Head of caudate nucleus (tissue), 42 donors: ENCODE measurements at places on chromosomes 11 and 22.

DNA sequence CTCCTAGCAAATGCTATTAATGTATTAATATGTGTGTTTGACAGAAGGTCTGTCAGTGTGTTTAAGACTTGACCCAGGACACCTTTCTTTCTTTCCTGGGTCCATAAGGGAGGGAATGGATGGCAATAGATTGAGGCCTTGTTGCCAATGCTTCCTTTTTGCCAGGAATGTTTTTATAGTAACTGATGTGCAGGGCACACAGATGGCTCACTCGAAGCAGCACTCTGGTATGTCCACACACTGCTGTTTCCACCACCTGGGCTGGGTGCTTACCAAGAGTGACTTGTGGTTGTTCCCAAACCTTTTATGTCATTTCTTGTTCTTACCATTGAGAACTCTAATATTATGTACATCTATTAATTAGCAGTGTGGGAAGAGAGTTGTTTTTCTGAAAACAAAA, 396.9 kb upstream of the SYN3 start:
- no peak for DNase-seq

GRCh38 chr11:114314096-114314495, 17.9 kb downstream of the NNMT start:
- no peak for DNase-seq

GRCh38 chr11:6251120-6251733, 8.4 kb upstream of the CCKBR start:
- DNase-seq = peak; percentile 41

- DNase-seq = no peak
Measured at GRCh38 chr11:74592063-74592440, 330 bp upstream of the POLD3 start.

DNA sequence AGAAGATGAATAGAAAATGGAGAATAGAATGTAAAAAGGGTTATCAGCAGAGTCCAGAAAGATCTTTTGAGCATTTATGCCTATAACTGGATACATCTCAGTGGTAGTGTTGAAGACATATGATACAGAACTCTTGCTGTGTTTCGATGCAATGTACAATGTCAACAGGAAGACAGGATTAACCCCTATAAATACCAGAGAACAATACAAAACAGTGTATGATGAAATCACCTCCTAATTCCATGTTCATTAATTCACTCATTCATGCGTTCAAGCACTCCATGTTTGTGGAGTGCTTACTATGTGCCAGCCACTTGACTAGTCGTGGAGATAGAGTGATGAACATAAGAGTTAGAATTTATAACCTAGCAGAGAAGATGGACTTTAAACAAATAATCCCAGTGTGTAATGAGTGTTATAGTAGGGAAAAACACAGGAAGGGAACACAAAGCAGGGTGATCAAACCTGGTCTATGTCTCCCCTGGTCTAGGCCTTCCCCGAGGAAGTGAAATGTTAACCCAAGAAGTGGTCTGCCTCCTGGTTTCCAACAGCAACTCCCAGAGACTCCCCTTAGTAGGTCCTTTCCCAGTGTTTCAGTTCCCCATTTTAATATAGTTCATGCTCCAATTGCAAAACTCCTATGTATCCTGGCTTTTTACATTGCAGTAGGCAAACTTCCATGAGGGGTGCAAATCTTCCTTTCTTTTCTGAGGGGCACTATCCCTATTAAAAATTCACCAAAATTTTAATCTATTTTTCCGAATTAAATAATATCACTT, 9.1 kb upstream of the SESN3 start:
- no peak for DNase-seq

GRCh38 chr22:49008682-49009235, 818.9 kb downstream of the BRD1 start:
- DNase-seq = peak; percentile 31

- DNase-seq = peak; percentile 58
Measured at GRCh38 chr11:66880496-66881450, 23.9 kb downstream of the LRFN4 start.

DNA sequence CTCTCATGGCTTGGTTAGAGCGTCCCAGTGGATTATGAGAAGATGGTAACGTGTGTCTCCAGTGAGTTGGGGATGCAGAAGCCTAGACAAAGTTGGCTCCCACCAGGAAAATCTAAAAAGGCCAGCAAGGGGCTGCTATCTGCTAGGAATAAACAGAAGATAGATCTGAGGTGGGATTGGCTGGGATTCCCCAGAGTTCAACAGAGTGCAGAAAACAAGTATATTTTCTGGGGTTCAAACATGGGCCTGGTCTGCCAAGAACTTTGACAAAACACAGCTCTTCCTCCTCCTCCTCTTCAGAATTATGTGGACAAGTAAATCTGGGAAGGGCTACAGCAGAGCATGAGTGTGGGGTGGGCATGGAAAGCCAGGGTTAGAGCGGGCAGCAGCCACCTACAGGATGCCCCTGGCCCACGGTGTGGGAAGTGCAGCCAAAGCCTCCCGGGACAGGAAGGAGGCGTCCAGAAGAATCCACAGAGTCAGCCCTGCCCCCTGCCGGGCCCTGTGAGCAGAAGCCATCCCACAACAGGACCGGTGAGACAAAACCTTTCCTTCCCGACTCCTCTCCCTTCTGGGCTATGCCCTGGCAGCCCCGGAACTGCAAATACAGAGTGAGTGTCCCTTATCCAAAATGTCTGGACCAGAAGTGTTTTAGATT, 67.1 kb downstream of the CD82 start:
- DNase-seq = peak; percentile 43

DNA sequence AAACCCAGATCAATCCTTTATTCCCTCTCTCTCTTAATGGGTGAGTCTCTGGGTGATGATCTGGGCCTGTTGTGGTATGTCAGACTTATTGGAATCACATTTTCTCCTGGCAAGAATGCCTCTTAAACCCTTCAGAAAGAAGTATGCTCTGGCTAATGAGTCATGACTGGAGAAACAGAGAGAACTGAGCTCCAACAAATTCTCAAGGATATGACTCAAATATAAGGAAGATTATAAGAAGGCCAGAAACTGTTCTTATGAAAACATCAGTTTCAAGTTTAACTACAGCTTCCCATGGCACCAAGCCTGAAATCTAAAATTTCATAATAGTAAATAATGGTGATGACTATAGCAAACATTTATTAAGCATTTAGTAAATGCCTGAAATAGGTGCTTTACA, 83.9 kb downstream of the OR5AK2 start:
- no peak for DNase-seq

GRCh38 chr22:26585104-26585790, 4.7 kb downstream of the TPST2 start:
- no peak for DNase-seq

- DNase-seq = no peak
Measured at GRCh38 chr22:32760396-32760795, 41.1 kb upstream of the TIMP3 start.

- DNase-seq = no peak
Measured at GRCh38 chr22:29840498-29840897, 2.4 kb upstream of the ASCC2 start.

- no peak for DNase-seq
Measured at GRCh38 chr11:101810546-101810945, 104.3 kb upstream of the CEP126 start.

GRCh38 chr22:50611341-50612060, 10.9 kb downstream of the MAPK8IP2 start:
- no peak for DNase-seq

GRCh38 chr11:103067118-103067517, 24.8 kb downstream of the DCUN1D5 start:
- no peak for DNase-seq

DNA sequence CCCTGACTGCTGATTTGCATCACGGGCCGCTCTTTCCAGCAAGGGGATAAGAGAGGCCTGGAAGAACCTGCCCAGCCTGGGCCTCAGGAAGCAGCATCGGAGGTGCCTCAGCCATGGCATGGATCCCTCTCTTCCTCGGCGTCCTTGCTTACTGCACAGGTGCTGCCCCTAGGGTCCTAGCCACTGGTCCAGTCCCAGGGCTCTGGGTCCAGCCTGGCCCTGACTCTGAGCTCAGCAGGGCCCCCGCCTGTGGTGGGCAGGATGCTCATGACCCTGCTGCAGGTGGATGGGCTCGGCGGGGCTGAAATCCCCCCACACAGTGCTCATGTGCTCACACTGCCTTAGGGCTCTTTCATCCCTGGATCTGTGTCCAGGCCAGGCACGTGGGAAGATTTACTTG, 7.0 kb upstream of the IGLL5 start:
- no peak for DNase-seq

- DNase-seq = no peak
Measured at GRCh38 chr11:76747915-76748860, 35.0 kb upstream of the TSKU start.
